ENCODE measurements at places on chromosomes 6 and 20.
A peak's percentile ranks its signal among the peaks of the same experiment; 100 is the strongest.

DNA sequence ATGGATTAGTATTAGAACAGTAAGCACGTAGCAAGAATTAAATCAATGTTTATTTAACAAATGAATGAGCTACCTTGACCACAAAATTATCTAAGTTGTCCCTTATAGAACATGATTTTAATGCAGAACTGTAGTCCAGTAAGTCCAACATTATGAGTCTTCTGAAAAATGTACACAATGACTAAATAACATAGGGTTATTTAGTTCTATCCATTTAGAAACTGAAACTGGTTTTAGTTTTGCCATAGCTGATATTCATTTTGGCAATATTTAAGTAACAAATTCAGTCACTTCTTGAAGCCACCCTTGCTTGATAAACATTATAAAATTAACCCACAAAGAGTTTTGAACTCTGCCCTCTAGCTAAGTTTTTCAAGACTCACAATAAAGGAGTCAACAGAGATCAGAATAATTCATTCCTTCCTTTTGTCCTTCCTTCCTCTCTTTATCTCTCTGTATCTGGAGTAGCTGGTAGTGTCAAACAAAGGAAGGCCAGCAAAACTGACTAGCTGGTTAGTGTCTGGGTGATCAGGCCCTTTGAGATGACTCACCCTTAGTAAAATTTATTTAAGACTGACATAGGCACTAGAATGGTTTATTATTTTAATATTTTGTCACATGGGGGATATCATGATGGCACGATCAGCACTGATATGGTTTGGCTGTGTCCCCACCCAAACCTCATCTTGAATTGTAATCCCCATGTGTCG is 115.1 kb downstream of the BTBD9 start:
- no peak for DNase-seq

DNA sequence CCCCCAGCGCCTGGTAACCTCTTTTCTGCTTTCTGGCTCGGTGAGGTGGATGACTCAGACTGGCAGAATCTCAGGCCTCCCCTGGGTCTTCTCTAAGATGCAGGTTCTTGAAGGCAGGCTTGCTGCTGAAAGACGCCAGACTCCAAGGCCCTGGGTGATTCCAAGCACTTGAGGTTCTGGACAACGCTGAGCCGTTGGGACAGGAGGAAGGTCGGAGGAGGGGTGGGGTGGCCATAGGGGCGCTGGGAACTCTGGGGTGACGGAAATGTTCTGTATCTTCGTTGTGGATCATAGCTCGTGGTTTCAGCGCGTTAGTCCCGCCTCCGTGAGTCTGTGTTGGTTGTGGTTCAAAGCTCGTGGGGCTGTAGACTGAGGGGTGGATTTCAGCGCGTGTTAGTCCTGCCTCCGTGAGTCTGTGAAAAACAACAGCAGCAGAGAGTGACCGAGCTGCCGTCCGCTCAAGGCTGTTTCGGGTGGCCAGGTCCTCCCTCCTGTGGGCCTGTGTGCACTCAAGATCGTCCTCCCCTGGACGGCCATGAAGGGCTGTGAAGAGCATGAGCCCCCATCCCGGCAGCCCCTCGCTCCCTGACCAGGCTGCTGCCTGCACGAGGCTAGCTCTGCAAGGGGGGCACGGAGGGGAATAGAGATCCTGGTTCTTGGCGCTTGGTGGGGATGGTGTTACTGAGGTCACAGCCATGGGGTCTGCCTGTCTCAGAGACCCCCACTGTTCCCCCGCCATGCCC is 7.7 kb downstream of the NTSR1 start:
- DNase-seq, result peak; percentile 17

GRCh38 chr6:108995296-108995695 is 99.3 kb downstream of the SESN1 start:
- no peak for DNase-seq

GRCh38 chr6:22069306-22069800 is 227.5 kb downstream of the PRL start:
- DNase-seq, result no peak

DNA sequence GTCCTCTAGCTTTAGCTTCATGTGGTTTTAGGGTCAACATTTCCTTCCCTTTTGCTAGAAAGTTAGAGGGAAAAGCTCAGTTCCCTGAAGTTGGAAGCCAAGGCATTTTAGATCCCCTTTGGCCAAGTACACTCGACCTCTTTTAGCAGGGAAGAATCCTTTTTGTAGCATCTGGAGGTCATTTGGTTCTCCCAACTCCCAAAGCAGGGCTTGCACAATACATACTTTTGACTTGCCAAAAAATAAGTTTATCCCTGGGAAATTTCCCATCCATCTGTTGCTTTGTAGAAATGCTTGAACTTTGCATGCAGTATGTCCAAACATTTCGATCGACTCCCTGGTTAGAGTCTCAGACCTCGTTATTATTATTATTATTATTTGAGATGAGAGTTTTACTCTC is 4.6 kb upstream of the EDEM2 start:
- no peak for DNase-seq

- no peak for DNase-seq
Measured at GRCh38 chr6:56953597-56954402, 1.1 kb upstream of the BEND6 start.

DNA sequence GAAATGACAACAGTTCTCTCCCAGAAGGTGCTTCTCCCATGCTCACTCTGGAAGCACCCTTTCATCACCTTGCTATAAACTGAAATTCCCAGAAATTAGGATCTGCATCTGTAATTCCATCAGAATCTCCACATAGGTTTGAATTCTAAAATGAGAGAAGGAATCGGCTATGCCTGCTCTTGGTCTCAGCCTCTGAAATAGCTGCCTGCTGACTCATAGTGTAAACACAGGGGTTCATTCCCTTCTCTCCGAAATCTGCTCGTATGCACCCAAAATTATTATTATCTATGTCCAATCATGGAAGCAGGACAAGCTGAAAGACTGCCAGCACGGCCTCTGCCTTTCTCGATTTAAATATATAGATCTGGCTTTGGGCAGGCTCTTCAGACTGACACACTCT is 74.6 kb upstream of the TAB2 start:
- DNase-seq, result no peak

GRCh38 chr6:52209770-52210169 is 23.6 kb downstream of the IL17A start:
- DNase-seq, result no peak

- no peak for DNase-seq
Measured at GRCh38 chr20:9126527-9126926, 57.6 kb downstream of the PLCB4 start.

- DNase-seq, result no peak
Measured at GRCh38 chr6:43734294-43734665, 35.7 kb upstream of the VEGFA start.

DNA sequence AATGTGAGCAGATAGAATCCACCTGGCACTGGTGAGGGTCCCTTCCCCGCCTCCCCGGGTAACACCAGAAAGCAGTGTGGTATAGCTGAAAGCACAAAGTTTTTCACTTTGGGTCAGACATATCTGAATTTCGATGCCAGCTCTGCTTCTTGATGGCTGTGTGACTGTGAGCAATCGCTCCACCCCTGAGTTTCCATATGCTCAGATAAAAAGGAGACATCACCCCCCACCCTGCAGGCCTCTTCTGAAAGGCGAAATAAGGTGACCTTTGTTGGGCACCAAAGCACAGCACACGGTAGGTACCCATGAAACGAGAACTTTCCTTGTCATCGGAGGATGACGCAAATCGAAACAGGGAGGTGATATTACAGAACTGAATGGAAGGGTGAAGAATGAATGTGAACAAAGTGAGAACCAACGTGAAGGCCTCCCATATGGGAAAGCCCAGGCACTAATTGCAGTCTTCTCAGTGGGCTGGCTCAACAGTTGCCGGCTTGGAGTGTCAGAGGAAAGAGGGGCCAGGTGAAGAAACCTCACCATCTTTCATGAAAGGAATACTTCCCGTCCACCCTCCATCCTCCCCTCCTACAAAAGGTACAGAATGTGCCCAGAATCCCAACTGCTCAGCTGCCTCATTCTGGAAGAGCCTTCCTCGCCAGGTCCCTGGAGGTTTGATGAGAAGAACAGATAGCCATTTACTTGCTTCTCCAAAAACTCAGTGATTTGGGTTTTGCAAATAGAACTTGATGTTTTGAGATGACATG is 61.8 kb downstream of the NFATC2 start:
- DNase-seq, result no peak

GRCh38 chr6:150720774-150721233 is 121.1 kb downstream of the PLEKHG1 start:
- no peak for DNase-seq

DNA sequence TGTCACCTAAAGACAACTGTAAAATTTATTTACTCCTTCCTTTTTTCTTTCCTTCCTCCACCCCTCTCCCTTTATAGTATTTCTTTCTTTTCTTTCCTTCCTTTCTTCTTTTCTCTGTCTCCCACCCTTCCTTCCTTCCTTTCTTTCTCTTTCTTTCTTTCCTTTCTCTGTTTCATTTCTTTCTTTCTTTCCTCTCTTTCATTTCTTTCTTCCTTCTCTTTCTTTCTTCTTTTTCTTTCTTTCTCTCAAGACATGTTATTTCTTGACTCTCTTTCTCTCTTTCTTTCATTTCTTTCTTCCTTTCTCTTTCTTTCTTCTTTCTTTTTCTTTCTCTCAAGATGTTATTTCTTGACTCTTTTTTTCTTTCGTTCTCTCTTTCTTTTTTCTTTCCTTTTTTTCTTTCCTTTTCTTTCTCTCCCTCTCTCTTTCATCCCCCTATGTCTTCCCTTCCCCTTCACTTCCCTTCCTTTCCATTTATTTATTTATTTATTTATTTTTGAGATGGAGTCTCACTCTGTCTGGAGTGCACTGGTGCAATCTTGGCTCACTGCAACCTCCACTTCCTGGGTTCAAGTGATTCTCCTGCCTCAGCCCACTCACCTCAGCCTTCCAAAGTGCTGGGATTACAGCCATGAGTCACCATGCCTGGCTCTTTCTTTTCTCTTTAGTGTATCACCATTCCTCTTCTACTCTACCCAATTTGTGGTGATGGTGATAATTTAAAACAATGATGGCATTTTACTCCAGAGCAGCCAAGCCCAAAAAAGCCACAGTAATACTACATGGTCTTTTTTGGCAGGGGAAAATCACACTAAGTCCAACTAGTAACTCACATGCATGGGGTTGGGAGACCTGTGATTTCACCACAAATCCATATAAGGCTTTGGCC is 188.2 kb downstream of the ADGRG6 start:
- no peak for DNase-seq

DNA sequence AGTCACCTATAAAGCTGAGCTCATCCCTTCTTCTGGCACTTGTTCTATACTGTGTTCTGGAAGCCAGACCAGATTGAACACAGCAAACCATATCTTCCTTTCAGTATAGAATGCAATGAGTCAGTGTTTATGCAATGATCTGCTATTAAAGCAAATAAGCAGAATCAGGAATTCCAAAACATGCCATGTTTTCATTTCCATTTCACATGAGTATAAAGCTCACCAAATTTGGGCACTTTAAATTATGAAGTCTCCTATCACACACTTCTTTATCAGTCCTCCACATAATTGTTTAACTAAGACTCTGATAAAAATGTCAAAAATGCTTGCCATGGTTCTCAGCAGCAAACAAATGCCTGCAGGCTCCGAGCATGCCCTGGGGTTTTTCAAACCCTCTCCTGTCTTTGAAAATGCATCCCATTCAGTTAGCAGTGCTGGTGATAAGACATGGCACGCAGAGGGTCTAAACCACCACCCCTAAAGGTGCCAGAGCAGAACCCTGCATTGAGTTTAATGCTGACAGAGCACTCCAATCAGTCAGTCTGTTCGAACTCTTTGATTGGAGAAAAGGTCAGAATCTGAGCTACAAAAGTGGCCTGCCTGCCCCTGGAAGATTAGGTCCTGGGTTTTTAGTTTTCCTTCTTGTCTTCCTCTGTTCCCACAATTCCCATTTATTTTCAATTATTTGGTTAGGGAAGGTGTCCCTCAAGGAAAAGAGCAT is 234.1 kb downstream of the GMPR start:
- no peak for DNase-seq

- no peak for DNase-seq
Measured at GRCh38 chr6:69097948-69098347, 462.9 kb downstream of the ADGRB3 start.

- no peak for DNase-seq
Measured at GRCh38 chr6:32718879-32719278, 22.3 kb upstream of the HLA-DQA2 start.

GRCh38 chr6:33906439-33906838 is 102.6 kb upstream of the MLN start:
- DNase-seq, result no peak

GRCh38 chr20:8646716-8647115 is 422.2 kb upstream of the PLCB4 start:
- no peak for DNase-seq

GRCh38 chr6:114008331-114008730 is 37.4 kb upstream of the HDAC2 start:
- DNase-seq, result no peak

- DNase-seq, result no peak
Measured at GRCh38 chr20:10558635-10559187, 115.1 kb downstream of the JAG1 start.

GRCh38 chr6:159467473-159468041 is 225.5 kb downstream of the SOD2 start:
- DNase-seq, result no peak

DNA sequence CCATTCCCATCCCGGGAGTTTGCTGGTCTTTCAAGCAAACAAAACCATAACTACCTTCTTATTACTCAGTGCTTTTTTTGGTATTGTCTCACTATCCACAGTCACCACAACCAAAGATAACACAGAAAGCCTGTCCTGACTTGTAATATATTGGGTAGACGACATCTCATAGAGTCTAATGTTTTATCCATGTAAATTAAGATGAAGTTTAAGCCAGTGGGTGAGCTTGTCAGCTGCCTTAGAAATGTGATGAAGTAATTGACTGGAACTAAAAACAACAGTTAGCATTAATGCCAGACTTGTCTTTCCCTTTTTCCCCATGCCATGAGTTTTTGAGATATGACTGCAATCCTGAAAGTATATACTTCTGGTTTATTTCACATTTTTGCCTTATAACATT is 282.7 kb upstream of the PRDM1 start:
- no peak for DNase-seq

- no peak for DNase-seq
Measured at GRCh38 chr20:62120365-62120762, 1.9 kb upstream of the LSM14B start.

DNA sequence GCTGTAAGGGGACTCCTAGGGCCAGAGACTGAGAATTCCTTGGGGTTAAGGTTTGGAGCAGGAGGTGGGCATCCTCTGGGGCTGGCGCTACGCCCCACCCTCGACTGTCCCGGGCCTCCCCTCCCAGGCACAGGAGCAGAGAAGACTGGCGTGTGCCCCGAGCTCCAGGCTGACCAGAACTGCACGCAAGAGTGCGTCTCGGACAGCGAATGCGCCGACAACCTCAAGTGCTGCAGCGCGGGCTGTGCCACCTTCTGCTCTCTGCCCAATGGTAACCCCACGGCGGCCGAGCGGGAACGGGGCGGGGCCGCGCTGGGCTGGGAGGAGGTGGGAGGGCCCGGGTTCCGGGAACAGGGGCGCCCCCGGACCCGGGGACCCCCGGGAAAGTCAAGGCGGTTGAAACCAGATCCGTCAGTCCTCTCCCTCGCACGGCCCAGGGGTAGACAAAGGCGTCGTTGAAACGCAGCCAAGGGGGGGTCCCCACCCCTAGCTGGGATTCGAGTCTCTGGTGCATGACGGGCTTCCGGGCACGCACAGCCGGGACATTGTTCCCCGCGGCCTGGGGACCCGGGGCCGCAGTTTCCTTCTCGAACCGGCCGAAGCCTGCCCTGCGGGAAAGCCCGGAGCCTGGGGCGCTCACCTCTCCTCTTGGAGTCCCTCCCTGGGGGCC is 844 bp downstream of the WFDC2 start:
- DNase-seq, result no peak

- DNase-seq, result no peak
Measured at GRCh38 chr6:4948781-4949450, 54.9 kb downstream of the RPP40 start.

- DNase-seq, result no peak
Measured at GRCh38 chr6:113632220-113632864, 224.8 kb upstream of the MARCKS start.

GRCh38 chr6:13423252-13423651 is 64.1 kb downstream of the GFOD1 start:
- no peak for DNase-seq
